H9 (cell line): ENCODE measurements at places on chromosomes 7 and 10. TPM values are rescaled to one million over a fixed set of nuclear protein-coding genes. Genes with fewer than 3 reads are reported as not detected.

DNA sequence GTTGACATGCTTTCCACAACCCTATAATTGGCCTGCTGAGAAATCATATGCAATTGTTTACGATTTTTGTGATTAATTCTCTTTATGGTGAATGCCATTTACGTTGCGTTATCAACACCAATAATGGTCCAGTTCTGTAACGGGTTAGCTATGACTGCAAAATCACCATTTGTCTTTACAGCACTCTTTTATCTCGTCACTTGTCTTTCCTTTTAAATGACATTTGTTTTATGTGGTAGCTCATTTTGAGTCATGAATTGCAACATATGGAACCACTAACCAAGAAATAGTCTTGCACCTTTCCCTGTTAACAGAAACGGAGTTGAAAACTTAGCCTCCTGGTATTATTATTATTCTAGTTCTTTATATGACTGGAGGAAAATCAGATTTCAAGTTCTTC lies 3.1 kb upstream of the KIAA1217 start:
- H3K4me1 ChIP-seq, result peaks cover 3% of the 10 kb centered on the region; the same call in 1 of the 2 replicates
- peaks cover 5% of the 10 kb centered on the region for H3K36me3 ChIP-seq
- DNase-seq, result no peak
- no peaks in the 10 kb centered on the region for H3K27me3 ChIP-seq
- H3K27ac ChIP-seq, result no peak overlapping the region

DNA sequence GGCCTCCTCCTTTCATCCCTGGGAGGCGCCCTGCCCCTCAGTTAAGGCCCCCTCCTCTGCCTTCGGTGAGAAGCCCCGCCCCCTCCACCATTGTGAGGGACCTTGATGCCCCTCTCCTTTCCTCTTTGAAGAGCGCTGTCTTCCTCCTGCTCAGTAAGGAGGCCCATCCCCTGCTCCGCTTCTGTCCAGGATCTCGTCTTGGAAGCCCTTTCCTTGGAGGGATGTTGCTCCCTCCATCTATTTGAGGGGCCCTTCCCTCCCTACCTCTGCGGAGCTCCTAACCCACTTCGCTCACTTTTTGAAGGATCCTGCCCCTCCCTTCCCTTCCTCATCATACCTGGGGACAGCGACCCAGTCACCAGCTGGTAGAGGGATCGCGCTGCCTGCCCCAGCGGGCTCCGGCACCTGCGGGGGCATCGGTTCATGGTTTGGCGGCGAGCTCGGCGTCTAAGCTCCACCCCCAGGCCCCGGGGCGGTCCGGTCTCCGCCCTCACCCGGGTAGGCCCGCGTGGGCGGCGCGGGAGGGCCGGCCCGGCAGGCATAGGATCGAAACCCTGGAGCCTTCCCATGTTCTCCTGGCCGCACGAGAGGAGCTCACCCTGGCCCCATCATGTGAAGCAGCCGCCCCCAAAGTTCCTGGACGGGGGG lies 4.1 kb downstream of the KCNIP2 start:
- peaks cover 15% of the 10 kb centered on the region; the same call in 1 of the 2 replicates for H3K27me3 ChIP-seq
- peaks cover 5% of the 10 kb centered on the region; the same call in 1 of the 2 replicates for H3K4me1 ChIP-seq

SH2B2 gene
- total RNA-seq, result 9.4 and 10.4 TPM in 2 replicates

GRCh38 chr7:112001091-112001826 lies 204.9 kb downstream of the DOCK4 start:
- DNase-seq, result no peak
- H3K4me1 ChIP-seq, result no peaks in the 10 kb centered on the region
- H3K36me3 ChIP-seq, result no peaks in the 10 kb centered on the region
- no peak overlapping the region for H3K4me3 ChIP-seq
- H3K27ac ChIP-seq, result no peak overlapping the region

- no peak for DNase-seq
- H3K4me3 ChIP-seq, result no peak overlapping the region
- H3K27me3 ChIP-seq, result no peaks in the 10 kb centered on the region
- no peak overlapping the region for H3K27ac ChIP-seq
- no peaks in the 10 kb centered on the region for H3K36me3 ChIP-seq
- H3K4me1 ChIP-seq, result no peaks in the 10 kb centered on the region; the same call in 1 of the 2 replicates
Measured at GRCh38 chr10:114607358-114607998, 50.6 kb downstream of the ABLIM1 start.

DNA sequence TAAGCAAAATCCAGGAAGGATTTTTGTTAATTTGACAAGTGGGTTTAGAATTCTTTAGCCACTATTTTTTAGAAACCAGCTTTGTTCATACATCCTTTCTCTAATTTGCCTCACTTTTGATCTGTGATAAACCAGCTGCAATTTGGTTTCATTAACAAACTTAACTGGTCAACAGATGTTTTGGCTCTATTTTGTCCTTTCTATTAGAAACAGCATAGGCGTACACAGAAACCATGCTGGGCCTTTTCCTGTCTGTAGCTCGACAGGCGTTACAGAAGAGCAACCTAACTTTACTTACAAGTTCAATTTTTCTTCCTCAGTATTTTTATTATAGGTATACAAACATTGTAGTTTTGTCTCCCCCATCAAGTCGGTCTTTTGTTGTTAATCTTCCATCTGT lies 28.2 kb downstream of the KAT6B start:
- no peak overlapping the region for H3K4me3 ChIP-seq
- H3K36me3 ChIP-seq, result peaks cover 12% of the 10 kb centered on the region
- H3K4me1 ChIP-seq, result peaks cover 4% of the 10 kb centered on the region; the same call in 1 of the 2 replicates
- no peak for DNase-seq
- H3K27ac ChIP-seq, result peak overlapping the region; percentile 30

GRCh38 chr10:122164023-122164601 lies 107.0 kb upstream of the BTBD16 start:
- no peak for DNase-seq
- H3K4me3 ChIP-seq, result peak overlapping the region; percentile 89
- H3K36me3 ChIP-seq, result peaks cover 15% of the 10 kb centered on the region; the same call in 1 of the 2 replicates
- H3K27ac ChIP-seq, result no peak overlapping the region

DNA sequence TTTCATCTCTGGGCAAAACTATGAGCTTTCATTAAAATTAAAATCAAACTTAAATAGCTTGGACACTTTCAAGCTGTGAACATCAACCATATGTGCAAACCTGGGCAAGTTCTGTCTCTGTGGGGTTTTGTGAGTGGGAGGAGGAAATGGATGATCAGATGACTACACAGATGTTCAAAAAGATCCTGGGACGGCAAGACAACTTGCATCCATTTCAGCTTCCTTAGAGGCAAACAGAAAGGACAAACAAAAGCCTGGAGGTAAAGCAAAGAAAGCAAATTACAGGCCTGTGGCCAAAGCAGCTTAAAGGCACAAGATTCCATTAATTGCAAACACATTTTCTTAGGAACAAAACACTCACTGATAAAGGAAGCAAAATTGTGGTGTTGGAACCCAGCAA lies 222.2 kb downstream of the NEBL start:
- no peaks in the 10 kb centered on the region for H3K27me3 ChIP-seq
- no peak overlapping the region for H3K27ac ChIP-seq
- H3K36me3 ChIP-seq, result peaks cover 2% of the 10 kb centered on the region; the same call in 1 of the 2 replicates
- DNase-seq, result no peak
- H3K4me1 ChIP-seq, result no peaks in the 10 kb centered on the region; the same call in 1 of the 2 replicates

DNA sequence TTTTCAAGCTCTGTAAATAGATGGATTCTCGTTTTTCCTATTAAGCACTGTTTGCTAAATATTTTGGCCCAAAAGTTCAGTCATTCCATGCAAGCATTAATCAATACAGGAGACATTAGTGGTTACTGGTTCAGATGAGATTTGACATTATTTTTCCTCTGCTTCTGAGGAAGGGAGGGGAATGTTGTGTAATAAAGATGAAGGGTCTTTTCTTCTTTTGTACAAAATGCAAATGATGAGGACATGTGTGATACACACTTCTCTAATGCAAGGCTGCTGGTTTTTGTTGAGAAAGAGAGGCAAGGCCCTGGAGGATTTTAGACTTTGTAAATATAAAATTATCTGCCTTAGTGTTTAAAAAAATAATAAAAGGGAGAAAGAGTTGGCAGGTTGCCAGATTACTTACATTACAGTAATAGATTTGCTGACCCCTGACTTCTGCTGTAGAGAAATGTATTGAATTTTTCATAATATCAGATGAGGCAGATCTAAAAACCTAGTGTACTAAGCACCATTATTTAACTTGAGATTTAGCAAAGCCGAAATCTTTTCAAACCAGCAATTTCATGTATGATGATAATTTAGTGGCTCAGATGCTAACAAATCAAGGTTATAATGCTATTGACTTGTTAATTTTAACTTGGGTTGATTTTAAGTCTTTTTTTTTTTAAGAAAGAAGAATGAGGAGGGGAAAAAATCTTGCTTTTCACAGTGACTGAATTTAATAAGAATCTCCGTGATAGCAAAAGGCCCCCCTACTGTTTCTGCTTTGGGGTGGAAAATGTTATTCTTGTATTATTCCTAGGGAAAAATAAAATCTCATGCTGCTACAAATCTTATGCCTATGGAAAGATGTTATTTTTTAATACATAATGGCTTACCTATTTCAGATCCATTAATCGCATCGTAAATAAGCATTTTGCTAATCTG lies 180.1 kb downstream of the ARID5B start:
- H3K27ac ChIP-seq, result no peak overlapping the region
- no peaks in the 10 kb centered on the region for H3K27me3 ChIP-seq
- H3K4me1 ChIP-seq, result no peaks in the 10 kb centered on the region
- DNase-seq, result no peak

IKZF1 gene
- 0.48 and 0.98 TPM in 2 replicates for total RNA-seq

DNA sequence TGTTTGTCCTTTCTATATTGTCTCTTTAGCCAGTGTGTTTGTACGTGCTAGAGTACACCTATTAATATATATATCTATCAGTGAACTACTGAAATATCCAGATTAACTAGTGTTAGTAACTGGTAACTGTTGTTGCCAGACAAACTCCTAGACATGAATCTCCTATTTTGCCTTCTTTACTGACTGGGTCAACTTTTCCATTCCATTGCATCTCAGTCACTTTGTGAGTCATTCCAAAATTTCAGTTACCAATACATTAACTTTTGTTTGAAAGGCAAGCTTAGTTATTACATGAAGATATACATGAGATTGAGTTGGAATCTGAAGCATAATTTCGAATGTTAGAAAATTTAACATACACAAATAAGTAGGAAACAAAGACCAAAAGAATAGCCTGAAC lies 51.4 kb downstream of the BTAF1 start:
- H3K27ac ChIP-seq, result no peak overlapping the region
- peaks cover 18% of the 10 kb centered on the region for H3K36me3 ChIP-seq
- no peak for DNase-seq
- H3K4me1 ChIP-seq, result no peaks in the 10 kb centered on the region
- H3K4me3 ChIP-seq, result no peak overlapping the region
- no peaks in the 10 kb centered on the region; the same call in 1 of the 2 replicates for H3K27me3 ChIP-seq

- peak overlapping the region; percentile 67 for H3K4me3 ChIP-seq
- no peak for DNase-seq
- no peaks in the 10 kb centered on the region for H3K4me1 ChIP-seq
- no peaks in the 10 kb centered on the region for H3K36me3 ChIP-seq
- H3K27ac ChIP-seq, result no peak overlapping the region
- H3K27me3 ChIP-seq, result peaks cover 57% of the 10 kb centered on the region
Measured at GRCh38 chr7:5422396-5423305, 983 bp downstream of the TNRC18 start.

DNA sequence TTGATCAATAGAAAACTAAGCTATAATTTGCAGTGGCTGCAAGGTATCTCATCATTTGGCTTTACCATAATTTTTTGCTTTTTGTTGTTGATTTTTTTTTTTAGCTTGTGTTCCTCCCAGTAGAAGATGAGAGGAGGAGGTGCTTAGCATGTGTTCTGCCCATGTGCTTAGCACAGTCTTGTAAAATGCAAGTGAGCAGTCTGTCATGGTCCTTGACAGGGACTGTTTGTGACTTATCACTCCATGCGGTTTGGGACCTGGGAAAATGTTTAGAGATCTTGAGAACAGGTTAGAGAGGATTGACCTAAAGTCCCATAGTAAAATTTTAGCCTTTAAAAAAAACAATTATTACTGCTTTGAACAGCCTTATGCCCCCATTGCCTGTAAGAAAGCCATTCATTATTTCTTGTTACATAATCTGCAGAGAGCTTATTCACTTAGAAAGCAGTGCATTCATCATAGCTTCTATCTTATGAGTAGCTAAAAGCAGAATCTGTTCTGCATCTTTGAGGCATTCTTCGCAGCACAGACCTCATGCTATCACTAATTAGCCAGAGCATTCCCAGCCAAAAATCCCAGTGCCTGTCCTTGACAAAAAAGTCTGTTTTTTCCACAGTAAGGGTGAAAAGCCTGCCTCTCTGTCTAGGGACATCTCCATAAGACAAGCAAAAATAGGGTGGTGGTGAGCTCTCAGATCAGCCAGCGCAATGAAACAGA lies 748.7 kb upstream of the GALNT17 start:
- H3K4me3 ChIP-seq, result no peak overlapping the region
- H3K36me3 ChIP-seq, result no peaks in the 10 kb centered on the region
- no peak for DNase-seq

DNA sequence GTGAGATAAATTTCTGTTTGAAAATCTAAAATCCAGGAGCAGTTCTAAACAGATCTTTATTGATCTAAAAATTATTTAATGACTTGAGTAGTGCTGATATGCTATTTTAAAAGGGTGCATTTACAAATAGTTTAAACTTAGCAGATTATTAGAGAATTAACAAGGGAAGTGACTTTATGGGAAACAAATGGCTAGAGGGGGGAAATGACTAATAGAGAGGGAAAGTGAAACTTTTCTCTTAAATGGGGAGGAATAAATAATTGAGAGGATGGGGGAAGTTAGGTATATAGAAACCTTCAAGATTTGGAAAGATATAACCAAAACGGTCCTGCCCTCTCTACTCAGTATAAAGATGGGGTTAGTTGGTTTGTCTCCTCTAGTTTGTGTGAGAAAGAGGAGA lies 90.1 kb upstream of the ARMC3 start:
- DNase-seq, result no peak
- no peaks in the 10 kb centered on the region for H3K27me3 ChIP-seq
- H3K4me3 ChIP-seq, result no peak overlapping the region
- H3K36me3 ChIP-seq, result no peaks in the 10 kb centered on the region

PDGFA gene
- 34.3 and 35.8 TPM in 2 replicates for total RNA-seq

ASB4 gene
- total RNA-seq, result not detected in 2 replicates

CYP2C9 gene
- not detected in 2 replicates for total RNA-seq

DNA sequence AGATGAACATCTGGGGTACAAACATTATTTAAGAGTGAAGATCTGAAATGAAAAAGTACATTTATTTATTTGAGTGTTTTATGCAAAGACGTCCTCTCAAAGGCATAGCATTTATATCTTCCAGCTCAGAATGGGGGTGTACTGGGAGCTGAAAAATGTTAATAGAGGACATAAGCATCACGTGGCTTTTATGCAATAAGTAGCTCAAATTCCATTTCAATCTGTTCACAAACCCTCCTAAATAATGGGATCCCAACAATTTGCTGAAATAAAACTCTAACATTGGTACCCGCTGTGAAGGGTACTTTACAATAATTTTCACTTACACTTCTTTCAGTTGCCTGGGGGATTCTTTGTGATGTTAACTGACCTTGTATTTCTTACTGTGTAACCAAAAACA lies 172.0 kb downstream of the TAX1BP1 start:
- H3K4me3 ChIP-seq, result no peak overlapping the region
- H3K36me3 ChIP-seq, result no peaks in the 10 kb centered on the region
